ENCODE measurements at places on chromosomes 3 and 15.

GRCh38 chr15:66452971-66453580 lies 44.5 kb downstream of the SNAPC5 start:
- DNase-seq = no peak

- no peak for DNase-seq
These were observed 195.7 kb upstream of the KCNMB2 start for GRCh38 chr3:178340506-178340905.

DNA sequence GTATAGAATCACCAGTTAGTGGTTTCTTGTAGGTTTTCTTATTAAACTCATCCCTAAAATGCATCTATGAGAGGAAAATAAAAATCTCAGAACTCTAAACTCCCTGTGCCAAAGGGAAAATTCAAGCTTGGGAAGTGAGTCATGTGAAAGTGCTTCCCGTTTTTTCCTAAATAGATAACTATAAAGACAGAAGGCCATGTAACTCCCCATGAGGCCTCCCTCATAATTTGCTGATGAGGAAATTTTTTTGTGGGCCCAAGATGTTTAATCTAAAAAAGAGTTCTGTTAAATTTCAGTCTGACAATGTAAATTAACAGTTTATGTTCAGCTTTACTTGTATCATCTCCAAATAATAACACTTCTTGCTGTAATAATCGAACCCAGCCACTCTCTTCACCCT lies 1273.9 kb downstream of the OTOL1 start:
- DNase-seq = no peak

DNA sequence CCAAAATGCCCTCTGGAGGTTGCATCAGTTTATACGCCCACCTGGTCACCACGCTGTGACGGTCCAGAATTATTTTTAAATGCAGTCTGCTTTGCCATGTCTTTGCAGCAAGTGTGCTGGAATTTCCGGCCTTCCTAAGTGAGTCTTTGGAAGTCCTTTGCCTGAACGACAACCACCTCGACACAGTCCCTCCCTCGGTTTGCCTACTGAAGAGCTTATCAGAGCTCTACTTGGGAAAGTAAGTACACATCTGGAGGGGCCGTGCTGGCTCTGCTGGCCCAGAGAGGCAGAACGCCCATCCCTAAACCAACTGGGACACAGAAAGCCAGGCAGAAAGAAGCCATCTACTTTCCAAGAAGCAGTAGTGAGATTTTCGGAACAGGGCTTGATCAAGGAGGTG lies 101.8 kb downstream of the LRRK1 start:
- DNase-seq = no peak

- DNase-seq = no peak
These were observed 11.7 kb downstream of the TRAIP start for GRCh38 chr3:49844464-49845183.

DNA sequence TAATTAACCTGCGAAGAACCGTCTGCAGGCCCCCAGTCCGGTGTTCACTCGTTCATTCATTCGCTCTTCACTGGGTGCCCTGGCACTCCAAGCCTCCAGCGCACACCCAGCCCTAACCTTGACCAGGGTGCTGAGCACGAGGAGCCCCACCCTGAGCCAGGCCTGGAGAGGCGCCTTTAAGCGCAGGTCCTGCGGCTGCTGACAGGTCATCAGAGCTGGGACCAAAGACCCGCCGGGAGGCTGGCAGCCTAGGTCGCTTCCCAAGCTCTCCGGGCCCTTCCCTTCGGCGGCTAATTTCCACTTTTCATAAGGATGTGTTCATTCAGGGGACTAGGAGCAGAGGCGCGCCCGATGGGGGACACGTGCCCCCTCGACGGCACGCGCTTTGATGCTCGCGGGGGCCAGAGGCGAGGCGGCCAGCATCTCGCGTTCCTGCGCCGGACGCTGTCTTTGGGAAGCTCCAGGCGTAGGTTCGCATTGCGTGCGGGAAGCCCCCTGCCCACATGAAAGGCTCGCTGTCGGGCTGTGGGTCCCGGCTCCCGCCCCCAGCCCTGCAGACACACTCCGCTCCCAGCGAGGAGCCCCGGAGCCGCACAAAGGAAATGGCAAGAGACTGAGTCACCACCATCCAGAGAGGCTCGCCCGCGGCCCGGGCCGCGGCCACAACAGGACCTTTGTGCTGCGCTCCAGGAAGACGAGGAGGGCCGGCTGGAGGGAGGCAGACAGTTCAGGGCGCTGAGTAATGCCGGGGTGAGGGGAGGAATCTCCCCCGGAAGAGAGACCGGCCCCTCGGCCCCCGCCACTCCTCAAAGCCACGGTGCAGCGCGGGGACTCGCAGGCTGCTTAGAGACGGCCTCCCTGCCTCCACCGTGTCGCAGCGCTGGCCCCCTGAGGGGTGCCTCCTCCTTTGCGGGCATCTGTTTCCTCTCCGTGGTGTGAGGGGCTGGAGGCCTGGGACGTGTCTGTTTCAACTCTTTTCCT lies 266.4 kb upstream of the HES1 start:
- peak; percentile 17 for DNase-seq

- DNase-seq = no peak
These were observed 146.1 kb downstream of the SUCNR1 start for GRCh38 chr3:152019508-152019907.

DNA sequence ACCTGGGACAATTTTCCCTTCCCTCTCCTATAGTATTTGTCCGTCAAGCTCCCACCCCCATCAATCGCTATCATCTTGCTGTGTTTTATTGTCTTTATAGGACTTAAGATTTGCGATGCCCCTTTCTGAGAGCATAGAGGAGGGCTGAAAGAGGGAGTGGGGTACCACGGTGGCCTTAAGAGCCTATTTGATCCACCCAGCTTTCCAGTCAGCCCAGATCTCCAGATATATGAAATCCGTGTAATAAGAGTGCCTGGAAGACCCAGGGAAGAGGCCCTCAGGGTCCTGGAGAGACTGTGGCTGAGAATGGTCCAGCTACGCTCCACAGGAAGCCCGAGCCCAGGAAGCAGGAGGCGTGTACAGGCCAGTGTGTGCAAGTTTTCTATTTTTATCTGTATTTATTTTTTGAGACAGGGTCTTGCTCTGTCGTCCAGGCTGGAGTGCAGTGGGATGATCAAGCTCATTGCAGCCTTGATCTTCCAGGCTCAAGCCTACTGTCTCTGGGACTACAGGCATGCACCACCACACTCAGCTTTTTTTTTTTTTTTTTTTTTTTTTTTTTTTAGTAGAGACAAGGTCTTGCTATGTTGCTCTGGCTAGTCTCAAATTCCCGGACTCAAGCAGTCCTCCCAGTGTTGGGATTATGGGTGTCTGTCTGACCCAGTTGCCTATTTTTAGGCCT lies 964 bp upstream of the NCKIPSD start:
- DNase-seq = no peak

DNA sequence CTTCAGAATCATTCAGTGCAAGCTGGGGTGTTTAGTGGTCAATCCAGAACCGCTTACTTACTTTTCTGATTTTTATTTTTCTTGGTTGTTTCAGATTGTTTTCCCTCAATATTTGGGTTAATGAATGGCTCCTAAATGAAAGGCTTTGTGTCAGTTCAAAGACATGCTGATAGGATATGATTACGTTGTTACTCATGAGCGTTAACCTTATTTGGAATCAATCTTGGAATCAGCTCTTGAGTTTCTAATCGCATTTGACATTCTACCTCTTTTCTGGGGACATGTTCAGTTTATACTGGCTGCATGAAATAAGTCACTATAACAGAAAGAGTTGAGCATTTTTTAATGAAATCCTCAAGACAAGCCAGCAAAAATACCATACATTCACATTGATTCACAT lies 50.2 kb downstream of the ATP11B start:
- no peak for DNase-seq

DNA sequence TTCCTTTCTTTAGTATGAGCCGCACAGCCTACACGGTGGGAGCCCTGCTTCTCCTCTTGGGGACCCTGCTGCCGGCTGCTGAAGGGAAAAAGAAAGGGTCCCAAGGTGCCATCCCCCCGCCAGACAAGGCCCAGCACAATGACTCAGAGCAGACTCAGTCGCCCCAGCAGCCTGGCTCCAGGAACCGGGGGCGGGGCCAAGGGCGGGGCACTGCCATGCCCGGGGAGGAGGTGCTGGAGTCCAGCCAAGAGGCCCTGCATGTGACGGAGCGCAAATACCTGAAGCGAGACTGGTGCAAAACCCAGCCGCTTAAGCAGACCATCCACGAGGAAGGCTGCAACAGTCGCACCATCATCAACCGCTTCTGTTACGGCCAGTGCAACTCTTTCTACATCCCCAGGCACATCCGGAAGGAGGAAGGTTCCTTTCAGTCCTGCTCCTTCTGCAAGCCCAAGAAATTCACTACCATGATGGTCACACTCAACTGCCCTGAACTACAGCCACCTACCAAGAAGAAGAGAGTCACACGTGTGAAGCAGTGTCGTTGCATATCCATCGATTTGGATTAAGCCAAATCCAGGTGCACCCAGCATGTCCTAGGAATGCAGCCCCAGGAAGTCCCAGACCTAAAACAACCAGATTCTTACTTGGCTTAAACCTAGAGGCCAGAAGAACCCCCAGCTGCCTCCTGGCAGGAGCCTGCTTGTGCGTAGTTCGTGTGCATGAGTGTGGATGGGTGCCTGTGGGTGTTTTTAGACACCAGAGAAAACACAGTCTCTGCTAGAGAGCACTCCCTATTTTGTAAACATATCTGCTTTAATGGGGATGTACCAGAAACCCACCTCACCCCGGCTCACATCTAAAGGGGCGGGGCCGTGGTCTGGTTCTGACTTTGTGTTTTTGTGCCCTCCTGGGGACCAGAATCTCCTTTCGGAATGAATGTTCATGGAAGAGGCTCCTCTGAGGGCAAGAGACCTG lies 13.2 kb downstream of the GREM1 start:
- DNase-seq = no peak

GRCh38 chr3:110814170-110815007 lies 257.2 kb upstream of the NECTIN3 start:
- DNase-seq = peak; percentile 50

- DNase-seq = peak; percentile 95
These were observed at the start of gene SEC22C for GRCh38 chr3:42581709-42582473. Gene SEC22C, minus strand, starts transcription at chr3:42581967. Its CDS starts 12,921 bp downstream, at chr3:42569046.

DNA sequence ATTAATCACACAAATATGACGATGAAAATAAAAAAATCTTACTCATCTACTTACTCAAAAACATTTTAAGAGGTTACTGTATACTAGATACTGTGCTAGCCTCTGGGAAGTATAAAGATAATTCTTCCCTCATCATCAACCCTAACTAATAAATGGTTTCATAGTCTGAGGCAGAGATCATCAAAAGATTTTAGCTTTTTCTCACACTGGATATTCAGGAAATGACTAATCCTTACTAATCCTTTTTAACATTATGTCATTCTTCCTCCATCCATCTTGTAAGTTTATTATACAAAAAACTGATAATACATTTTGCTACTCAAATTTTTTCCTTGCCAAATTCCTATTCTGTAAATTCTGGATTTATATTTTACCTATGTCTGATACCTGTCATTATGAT lies 29.7 kb downstream of the ACAD11 start:
- no peak for DNase-seq

GRCh38 chr3:197524128-197524527 lies 31.6 kb downstream of the BDH1 start:
- DNase-seq = no peak

GRCh38 chr3:48268936-48269561 lies 28.1 kb downstream of the ZNF589 start:
- peak; percentile 69 for DNase-seq

- DNase-seq = no peak
These were observed 36.1 kb downstream of the FMN1 start for GRCh38 chr15:33158366-33158765.

- no peak for DNase-seq
These were observed 402.1 kb upstream of the CNTN6 start for GRCh38 chr3:690770-691169.

DNA sequence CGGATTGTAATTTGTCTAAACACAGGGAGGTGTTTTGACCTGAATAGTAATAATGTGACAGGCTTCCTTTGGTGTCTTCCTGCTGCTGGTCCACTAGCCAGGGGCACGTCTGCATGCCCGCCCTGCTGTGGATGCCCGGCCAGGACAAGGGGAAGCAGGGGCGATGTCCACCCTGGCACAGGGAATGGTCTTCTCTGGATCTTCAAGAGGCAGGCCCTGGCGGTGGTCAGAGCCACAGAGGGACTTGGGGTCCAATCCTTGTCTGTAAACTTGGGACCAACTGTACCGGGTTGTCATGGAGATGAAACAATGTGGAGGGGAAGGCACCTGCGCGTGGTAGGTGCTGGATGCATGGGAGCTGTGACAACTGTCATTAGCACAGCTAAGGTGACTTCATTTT lies 134.1 kb downstream of the RPLP1 start:
- no peak for DNase-seq

DNA sequence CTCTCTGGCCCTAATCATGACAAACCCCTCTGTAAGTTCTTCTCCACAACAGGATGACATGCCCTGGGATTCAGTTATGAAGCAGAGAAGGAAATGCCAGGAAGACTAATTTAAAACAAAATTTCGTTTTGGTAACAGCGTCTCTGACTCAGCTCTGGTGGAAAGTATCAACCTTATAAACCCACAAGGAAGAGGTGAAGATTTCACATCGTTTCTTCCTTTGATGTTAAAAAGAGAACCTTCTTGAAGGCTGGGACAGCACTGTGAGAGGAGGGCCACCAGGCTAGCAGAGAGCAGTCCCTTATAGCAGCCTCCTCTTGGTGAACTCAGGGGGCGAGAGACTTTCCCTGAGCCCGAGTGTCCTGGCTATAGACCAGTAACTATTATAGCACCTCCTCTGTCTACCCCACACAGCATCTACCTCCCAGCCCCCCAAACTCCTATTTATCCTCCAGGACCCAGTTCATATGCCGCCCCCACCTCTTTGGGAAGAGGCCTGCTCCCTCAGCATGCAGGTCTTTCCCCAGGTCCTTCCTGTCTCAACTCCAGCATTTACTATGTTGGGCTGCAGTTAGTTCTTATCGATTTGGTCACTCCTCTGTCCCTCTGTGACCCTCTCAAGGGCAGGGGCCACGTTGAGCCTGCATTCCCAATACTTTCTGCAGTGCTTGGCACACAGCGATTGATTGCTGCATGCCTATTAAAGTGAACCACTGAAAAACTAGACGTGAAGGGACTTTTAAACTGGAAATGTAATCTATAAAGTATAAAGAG lies 321.5 kb upstream of the ICE2 start:
- no peak for DNase-seq

GRCh38 chr3:126406389-126407296 lies 11.9 kb downstream of the CFAP100 start:
- DNase-seq = no peak

GRCh38 chr15:68424754-68425390 lies 7.1 kb downstream of the ITGA11 start:
- no peak for DNase-seq
